Vagina (tissue), 2 donors: ENCODE measurements at places on chromosomes 2 and 18.

DNA sequence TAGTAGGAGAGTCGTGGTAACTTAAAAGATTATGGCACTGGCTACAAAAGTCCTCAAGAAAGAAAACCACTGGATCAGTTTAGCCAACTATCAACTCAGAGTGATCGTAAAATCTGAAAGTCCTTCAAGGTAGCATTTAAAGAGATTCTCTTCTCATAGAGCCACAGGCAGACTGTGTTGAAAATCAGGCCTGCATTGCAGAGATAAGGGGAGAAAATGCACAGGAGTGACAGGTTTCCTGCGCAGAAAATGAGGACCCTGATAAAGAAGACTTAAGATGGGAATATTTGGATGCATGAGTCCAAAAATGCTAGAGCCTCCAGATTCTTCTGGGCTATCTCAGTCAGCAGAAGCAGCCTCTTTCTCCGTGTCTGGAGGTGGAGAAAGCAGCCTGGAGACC, 360.9 kb downstream of the PLCL1 start:
- no peak for DNase-seq

DNA sequence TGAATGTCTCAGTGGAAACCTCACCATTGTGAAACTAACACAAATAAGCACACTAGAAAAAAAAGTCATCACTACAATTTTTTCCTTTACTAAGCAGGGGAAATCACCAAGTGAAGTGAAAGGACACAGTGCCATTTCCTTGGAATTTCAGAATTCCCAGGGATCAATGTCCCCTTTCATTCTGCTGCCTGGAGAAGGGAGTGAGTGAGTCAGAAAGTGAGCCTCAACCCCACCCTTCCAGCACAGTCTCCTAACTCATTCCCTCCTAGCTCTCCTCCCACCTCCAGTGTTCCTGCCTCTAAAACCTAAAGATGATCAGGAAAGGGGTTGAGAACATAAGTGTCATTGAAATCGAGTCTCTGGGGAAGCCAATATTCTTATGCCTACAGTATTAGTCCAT, 608.5 kb downstream of the RNF144A start:
- no peak for DNase-seq

GRCh38 chr2:168715849-168716248, 86.6 kb upstream of the NOSTRIN start:
- no peak for DNase-seq

- DNase-seq = no peak
These were observed 586 bp downstream of the FNDC4 start for GRCh38 chr2:27494284-27494943.

GRCh38 chr2:193382583-193382982, 1187.8 kb upstream of the TMEFF2 start:
- no peak for DNase-seq

DNA sequence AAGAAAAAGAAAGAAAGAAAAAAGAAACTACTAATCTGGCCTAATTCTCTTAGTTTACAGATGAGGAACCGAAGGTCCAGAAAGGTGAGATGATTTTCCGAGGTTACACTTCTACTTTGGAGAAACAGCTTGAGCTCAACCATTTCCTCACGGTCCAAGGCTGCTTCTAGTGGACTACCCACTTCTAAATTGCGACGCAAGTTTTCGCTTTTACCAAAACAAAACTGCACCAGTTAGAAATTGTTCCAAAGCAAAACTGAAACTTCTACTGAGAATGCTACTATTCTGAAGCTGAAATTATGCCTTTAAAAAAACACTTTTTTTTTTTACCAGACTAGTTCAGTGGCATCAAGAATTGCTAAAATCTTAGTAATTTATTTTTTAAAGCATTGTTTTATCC, 101.6 kb downstream of the INO80D start:
- DNase-seq = no peak

GRCh38 chr2:110931648-110932047, 189.1 kb upstream of the BCL2L11 start:
- no peak for DNase-seq

DNA sequence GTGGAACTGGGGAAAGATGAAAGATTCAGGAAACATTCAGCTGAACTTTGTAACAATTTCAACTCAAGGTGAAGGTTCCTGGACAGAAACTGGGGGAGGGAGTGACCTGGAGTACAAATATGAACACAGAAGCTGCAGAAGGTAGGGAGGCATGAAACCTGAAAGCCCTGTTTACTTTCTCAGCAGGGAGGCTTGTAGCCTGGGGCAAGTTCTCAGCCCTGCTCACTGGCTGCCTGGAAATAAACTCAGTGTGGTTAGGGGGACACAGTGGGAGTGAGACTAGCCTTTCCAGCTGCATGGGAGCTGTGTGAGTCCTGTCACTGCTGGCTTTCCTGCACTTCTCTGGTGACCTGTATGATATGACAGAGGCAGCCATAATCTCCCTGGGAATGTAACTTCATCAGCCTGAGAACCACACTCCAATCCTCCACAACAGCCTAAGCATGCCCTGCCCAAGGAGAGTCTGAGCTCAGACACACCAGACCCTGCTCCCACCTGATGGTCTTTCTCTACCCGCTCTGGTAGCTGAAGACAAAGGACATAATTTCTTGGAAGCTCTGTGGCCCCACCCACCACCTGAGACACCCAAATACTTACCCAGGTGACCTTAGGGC, 77.0 kb downstream of the ZSWIM2 start:
- no peak for DNase-seq

- DNase-seq = no peak
These were observed 140.0 kb upstream of the PKDCC start for GRCh38 chr2:41907771-41908207.

- DNase-seq = no peak
These were observed 170.7 kb downstream of the ADCYAP1 start for GRCh38 chr18:1075322-1075721.

- no peak for DNase-seq
These were observed 122.9 kb downstream of the LCLAT1 start for GRCh38 chr2:30569946-30570345.

- DNase-seq = no peak
These were observed 53.9 kb upstream of the SEC11C start for GRCh38 chr18:59085797-59086196.

- DNase-seq = no peak
These were observed 36.6 kb upstream of the ASB1 start for GRCh38 chr2:238389988-238390589.

DNA sequence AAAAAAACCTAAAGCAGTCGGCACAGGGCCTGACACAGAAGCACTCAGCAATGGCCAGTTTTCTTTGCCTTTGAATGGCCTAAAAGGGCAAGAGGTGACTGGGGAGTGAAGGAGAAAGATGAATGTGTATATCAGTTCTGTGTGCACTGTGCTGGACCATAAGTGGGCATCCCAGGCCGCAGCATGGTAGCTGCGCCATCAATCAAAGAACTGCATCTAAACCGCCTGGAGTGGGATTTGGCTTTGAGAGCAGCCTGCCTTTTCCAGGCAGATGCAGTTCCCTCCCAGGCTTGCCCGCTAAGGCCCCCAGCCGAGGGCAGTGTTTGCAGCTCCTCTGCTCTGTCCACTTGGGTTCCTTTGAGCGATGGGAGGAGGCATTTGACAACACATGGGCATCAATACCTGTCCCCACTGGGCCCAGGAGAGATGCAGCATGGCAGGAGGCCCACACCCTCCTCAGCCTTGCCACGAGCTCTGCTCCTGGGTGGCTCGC, 144.1 kb downstream of the FAM210A start:
- DNase-seq = no peak

DNA sequence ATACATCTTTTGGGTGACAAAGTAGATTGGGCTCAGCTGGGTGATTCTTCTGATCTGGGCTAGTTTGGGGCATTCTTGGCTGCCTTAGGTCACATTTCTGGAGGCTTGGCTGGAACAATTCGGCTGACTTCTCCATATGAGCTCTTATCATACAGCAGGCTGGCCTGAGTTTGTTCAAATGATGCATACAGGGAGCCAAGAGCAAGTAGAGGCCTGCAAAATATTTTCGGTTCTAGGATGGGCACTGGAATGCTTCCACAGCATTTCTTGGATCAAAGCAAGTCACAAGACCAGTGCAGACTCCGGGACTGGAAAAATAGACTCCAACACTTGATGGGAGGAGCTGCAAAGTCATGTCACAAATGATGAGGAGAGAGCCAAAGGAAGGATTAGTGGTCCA, 98.4 kb downstream of the SCG2 start:
- no peak for DNase-seq

DNA sequence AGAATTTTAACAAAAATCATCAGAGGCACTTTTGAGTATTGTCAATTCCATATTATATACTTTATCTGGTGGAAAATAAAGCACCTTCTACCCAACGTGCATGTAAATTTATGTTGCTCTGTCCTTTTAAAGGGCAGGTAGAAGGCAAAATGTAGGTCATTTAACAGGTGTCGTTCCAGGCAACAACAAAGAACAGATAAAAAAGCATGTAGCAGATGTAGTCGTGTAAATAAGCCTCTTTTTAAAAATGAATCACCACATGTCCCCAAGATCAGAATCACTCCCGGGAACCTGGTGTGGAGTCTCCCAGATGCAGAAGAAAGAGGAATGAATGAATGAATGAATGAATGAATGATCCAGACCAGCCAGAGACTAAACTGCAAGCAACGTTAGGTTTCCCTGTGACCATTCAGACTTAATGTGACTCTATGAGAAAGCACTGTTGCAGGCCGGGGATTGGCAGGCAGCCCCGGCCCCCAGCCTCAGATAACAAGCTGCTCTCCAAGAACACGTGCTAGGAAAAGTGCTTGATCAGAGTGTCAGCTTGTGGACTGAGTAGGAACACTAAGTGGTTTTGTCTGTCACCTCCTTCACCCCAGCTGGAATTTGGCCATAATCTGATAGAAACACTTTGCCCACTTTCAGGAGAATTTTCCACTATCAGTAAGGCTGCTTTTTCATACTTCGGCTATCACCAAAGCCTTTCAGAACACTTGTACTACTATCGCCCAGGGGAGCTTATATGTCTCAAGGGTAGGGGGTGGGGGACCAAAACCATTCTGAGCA, 100.6 kb downstream of the CDK15 start:
- DNase-seq = no peak

GRCh38 chr2:108927936-108928659, 60.9 kb downstream of the EDAR start:
- DNase-seq = no peak

DNA sequence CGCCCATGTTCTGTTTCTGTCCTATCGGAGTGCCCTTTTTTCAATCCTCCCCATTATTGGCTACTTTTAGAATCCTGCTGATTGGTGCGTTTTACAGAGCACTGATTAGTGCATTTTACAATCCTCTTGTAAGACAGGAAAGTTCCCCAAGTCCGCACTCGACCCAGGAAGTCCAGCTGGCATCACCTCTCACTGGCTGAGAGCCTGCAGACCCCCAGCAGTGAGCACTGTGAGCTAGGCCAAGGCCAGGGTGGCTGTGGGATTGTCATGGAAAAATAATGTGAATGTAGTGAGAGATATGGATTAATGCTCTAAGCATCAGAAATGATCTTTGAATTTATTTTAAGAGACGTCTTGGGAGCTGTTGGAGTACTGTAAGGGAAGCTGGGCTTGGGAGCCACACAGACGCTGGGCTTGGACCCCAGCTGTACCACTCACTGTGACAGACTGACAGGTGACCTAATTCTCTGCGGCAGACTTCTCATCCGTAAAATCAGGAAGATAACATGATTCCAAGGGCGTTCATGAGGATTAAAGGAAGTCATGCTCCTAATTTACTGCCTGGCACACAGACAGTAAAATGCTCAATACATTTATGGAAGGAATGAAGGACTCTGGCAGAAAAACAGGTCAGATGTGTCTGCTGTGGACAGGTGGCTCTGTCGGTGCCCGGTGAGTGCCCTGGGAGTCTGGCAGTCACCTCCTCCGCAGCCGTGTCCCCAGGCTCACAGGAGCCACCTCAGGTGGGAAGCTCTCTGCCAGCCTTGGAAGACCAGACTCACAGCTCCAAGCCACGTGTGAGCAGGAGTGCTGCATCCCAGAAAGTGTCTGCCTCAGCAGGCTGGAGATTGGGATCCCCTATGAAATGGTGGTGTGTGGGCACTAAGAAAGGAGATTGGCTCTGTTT, 105.5 kb downstream of the FAM168B start:
- DNase-seq = no peak

DNA sequence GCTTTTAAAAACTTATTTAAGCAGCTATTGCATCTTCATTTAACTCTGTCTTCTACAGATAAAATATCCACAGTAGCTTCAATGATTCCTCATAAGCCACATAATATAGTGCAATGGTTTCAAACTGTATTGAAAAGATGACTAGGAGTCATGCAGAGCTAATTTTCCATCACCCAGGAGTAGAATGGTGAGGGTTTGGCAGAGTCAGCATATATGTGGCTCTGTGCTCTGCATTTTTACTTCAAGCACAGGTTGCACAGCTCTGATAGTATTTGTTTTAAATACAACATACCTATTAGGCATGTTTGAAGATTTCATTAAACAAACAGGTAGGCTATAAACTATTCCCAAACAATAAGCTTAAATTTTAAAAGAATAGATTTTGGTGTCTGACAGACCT, 731.9 kb upstream of the VRK2 start:
- DNase-seq = no peak

DNA sequence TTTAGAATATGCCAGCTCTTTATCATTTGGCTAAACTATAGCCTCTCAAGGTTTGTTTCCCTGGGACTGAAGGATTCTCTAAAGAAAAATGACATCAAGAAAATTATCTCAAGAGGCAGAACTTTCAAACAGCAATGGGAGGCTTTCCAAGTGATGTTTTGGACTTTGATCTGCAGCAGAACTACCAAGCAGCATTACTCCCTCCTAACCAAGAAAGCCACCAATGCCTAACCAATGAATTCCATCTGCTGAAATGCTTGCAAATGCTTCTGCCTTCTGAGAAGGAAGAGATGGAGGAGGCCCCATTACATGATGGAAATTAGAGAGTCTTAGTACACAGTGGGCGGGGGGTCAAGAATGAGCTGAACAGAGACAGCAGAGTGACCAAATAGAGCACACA, 95.1 kb upstream of the SLC35G4 start:
- no peak for DNase-seq

DNA sequence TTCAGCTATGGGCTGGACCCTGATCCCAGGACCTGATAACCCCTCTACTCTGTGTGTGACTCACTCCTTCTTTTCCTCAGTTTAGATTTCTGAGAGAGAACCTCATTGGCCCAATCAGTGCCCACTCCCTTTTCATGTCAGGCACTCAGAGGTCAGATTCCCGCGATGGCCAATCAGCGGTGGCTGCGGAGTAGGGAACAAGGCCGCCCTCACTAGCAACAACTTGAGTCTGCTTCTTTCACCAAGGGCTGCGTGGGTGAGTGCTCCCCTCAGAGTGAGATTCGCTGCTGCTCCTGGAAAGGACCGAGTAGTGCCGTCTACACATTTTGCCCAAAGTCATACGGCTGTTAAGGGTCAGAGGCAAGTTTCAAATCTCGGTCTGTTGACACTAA, 34.7 kb downstream of the NPPC start:
- no peak for DNase-seq

DNA sequence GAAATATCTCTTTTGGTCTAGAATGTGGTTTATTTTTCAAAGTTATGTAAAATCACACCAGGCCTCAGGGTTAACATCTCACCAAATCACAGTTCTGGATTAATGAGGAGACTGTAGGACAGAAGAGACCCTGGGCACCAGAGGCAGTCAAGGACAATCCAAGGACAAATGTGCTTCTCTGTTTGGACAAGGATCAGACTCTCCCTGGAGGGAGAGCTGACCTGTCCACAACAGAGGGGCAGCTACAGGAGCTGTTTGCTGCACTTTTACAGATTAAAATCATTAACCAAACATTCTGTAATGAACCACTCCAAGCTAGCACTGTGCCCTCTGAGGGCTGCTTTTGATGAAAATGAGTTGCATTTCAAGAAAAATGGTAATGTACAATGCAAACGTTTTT, 690.6 kb upstream of the SLC8A1 start:
- no peak for DNase-seq

- no peak for DNase-seq
These were observed 165.4 kb downstream of the MYCN start for GRCh38 chr2:16105669-16106281.
